ENCODE measurements at places on chromosomes 16 and 17.

GRCh38 chr16:56260378-56261160, 69.3 kb downstream of the GNAO1 start:
- DNase-seq = no peak

- peak; percentile 59 for DNase-seq
Observed at GRCh38 chr16:84144209-84144858, 643 bp downstream of the HSDL1 start.

- no peak for DNase-seq
Observed at GRCh38 chr16:87086156-87086555, 231.0 kb downstream of the C16orf95 start.

DNA sequence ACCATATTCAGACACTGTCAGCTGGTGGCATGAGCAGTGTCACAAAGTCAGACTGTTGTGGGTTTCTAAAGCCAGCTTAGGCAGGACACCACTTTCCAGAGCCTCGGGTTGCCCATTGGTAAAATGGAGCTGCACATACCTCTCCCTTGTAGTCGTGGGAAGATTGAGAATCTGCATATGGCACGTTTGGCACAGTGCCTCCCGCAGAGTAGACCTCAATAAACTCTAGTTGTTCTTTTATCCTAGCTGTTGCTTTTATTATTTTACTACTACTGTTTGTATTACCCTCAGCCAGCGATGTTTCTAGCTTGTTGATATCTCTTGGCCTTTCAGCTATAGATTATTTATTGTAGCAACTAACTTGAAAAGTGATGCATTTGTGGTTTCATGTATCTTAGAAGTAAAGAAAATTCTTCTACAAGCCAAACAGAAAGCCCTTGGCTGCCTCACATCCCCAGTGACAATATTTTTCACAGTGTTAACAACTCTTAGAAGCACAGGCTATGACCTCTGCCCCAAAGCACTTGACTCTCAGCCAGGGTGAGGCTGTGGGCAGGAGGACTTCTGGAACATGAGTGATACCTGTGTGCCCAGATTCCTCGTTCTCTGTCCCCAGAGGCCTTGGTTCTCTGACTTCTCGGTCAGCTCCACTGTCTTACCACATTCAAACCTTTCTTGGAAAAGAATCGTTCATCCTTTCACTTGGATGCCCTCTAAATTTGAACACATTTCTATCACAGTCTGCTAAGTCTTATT, 351.6 kb downstream of the SNX29 start:
- DNase-seq = no peak

DNA sequence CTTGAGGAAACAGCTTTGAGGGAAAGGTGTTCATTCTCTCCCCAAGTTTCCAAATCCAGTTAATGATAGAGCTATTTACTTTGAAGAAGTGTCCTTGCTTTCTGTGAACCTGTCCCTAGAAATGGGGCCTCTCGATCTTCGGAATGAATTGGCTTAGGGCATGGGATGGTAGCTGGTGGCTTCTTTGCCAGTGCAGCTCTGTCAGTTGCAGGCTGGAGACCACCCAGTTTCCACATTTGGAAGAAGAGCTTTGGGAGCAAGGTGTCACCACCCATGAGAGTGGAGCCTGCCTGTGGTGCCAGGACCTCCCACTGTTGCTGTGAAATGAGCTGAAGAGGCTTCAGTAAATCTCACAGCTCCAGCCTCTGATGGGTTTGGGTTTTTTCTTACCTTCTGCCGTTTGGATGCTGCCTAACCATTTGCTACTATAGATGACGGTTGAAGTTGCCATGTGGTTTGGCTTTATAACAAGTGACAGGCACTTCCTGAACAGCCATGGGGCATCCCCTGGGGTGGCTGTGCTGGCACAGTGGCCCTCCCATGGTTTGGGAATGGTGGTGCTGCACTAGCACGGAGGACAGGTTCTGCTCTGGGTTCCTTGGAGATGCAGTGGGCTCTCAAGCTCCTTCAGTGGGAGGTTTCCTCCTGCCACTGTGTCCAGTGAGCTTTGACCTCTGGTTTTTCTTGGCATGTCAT, 19.5 kb upstream of the SLC5A10 start:
- DNase-seq = no peak

DNA sequence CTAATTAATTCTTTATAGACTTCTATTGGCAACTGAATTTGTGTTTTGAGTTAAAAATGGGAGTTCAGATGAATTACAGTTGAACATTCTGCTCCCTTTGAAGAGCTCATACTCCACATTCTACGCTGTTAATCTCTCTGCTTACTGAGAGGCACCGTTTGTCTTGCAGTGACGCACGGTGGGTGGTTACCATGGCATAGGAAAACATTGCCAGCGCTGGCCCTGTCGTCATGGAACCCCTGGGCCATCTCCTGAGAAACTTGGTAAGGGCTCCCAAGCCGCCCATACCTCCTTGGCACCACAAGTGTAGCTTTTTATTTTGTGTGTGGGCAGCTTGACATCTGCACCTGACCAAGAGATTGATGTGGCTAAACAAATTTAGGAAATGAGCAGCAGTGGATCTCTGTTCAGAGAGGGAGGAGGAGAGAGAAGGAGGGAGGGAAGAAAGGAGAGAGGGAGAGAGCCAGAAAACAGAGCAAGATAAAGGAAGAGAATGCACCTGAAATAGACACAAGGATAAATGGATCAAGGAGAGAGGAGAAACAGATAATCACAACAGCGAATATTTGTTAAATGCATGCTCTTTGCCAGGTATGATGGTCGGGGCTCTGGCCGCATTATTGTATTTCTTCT, 398.5 kb downstream of the HAPSTR1 start:
- DNase-seq = no peak

DNA sequence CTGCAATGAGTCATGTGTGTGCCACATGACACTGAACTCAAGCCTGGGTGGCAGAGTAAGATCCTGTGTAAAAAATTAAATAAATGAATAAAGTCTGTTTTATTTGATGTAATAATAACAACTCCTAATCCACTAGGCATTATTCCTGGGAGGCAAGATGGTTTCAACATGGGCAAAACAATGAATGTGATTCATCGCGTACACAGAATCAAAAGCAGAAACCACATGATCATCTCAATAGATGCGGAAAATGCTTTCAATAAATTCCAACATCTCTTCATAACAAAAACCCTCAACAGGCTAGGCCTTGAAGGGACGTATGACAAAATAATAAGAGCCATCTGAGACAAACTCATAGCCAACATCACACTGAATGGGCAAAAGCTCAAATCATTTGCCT, 195.4 kb downstream of the CDH11 start:
- no peak for DNase-seq

DNA sequence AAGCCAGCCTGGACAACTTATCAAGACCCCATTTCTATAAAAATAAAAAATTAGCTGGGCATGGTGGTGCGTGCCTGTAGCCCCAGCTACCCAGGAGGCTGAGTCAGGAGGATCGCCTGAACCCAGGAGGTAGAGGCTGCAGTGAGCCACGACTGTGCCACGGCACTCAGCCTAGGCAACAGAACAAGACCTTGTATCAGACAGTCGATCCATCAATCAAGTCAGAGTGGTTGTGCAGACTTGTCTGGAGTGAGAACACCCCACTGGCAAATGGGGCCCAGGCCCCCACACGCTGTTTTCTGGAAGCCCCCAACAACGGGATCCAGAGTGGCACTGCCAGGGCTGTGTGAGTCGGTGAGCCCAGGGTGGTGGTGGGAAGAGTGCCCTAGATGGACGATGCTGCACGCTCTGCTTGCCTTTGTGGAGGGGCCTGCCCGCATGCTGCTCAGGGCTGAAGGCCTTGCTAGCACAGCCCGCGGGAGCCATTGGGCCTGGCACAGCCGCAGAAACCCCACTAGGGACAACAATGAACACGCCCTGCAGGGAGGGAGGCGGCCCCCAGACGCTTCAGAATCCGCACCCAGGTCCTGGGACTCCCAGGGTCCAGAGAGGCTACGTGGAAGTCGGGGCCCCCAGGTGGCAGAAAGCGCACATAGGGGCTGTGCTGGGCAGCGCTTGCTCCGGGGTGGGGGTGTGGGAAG, 80.1 kb upstream of the GNG13 start:
- no peak for DNase-seq

DNA sequence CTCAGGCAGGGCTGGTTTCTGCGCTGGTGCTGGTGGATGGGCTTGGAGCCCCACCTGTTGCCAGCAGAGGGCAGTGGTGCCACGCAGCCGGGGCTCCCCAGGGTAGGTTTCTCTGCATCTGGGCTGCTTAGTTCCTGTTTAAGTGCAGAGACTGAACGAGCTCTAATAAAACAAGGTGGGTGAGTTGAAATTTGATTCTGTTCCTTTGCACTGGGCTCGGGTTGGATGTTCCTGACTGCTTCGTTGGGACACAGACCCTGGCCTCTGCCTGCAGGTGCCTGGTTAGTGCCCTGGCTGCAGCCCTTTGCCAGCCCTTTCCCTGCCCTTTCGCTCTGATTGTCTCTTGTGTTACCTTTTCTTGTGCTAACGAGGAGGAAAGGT, 30.0 kb downstream of the TBCD start:
- DNase-seq = peak; percentile 96

GRCh38 chr16:70746708-70747424, 54.1 kb downstream of the VAC14 start:
- no peak for DNase-seq

- DNase-seq = no peak
Observed at GRCh38 chr16:73092236-73092781, 44.4 kb upstream of the ZFHX3 start.

- peak; percentile 35 for DNase-seq
Observed at GRCh38 chr16:82302042-82302727, 132.2 kb upstream of the MPHOSPH6 start.
